ENCODE measurements at places on chromosomes 3 and 15. TPM values are rescaled to one million over a fixed set of nuclear protein-coding genes. Genes with fewer than 3 reads are reported as not detected.

The SPINK8 gene
- not detected for total RNA-seq

The KCNAB1 gene
- 5.6 TPM for total RNA-seq

The TTLL13 gene
- 0.47 TPM for total RNA-seq

The MORC1 gene
- total RNA-seq = 0.18 TPM

The AGBL1 gene
- not detected for total RNA-seq

The CD200 gene
- 25.7 TPM for total RNA-seq

The GOLGA6L7 gene
- total RNA-seq = not detected

The DNAH12 gene
- total RNA-seq = 0.29 TPM

The GOLGA8K gene
- total RNA-seq = 0.95 TPM

DNA sequence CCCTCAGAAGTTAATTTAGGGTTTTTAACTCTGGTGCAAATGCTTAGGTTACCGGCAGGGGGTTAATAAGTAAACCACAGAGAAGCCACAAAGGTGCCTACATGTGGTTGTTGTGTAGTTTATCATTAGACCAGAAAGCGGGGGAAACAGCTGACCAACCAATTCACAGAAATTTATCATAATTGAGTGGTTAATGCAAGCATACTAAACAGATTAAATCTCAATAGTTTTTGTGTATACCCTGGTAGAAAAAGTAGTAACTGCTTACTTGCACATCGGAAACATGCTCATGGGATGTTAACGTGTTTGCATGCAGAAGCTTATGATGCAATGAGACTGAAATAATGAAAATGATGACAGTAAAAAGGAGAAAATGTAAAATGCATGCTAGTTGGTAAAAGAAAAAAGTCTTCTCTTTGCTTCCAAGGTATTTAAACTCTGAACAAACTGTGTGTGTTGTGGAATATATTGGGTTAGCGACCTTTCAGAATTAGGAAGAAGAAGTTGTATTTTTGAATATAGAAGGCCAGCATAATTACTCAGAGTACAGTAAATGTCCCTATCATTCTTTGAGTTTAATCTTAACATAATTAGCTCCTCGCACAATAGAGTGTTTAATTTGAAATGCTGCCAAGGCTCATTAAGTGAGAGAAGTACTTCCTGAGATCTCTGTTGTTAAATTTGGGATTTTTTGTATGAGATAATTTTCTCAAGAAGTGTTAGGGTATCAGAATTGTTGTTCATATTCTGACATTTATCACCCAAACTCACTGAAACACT lies 316.2 kb downstream of the PTPRG start:
- H3K4me3 ChIP-seq = no peak overlapping the region
- no peaks in the 10 kb centered on the region for H3K36me3 ChIP-seq
- no peak for DNase-seq
- no peaks in the 10 kb centered on the region for H3K27me3 ChIP-seq

DNA sequence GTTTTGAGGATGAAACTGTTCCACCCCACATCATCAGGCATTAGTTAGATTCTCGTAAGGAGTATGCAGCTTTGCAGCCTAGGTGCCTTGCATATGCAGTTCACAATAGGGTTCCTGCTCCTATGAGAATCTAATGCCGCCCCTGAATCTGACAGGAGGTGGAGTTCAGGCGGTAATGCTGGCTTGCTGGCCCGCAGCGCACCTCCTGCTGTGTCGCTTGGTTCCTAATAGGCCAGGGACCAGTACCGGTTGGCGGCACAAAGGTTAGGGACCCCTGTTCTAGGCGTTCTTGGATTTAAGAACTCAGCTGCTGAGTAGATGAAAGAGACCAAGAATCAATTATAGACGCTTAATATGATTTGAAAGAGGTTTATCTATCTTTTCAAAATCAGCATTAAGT lies 595.4 kb downstream of the CADM2 start:
- H3K4me3 ChIP-seq = no peak overlapping the region
- H3K36me3 ChIP-seq = no peaks in the 10 kb centered on the region
- H3K27me3 ChIP-seq = no peaks in the 10 kb centered on the region
- DNase-seq = no peak
- no peak overlapping the region for H3K27ac ChIP-seq
- no peaks in the 10 kb centered on the region for H3K4me1 ChIP-seq

DNA sequence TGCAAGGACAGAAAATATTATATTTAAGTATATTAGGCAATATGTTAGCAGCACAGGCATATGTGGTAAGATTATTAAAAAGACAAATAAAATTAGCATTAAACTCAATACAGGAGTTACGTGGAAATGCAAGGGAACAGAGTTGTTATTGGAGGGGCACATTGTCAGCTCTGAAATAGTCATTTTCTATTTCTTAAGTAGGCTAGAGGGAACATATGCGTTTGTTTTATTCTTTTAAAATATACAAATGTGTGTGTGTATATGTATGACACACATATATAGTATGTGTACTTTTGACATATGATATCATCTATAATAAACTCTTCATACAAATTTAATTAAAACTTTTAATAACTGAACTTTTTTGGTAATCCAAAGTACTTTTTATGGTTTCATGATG lies 22.8 kb upstream of the VEPH1 start:
- no peak for DNase-seq
- no peak overlapping the region for H3K27ac ChIP-seq
- H3K4me3 ChIP-seq = no peak overlapping the region
- H3K4me1 ChIP-seq = no peaks in the 10 kb centered on the region
- no peaks in the 10 kb centered on the region for H3K36me3 ChIP-seq

- H3K4me3 ChIP-seq = no peak overlapping the region
- no peaks in the 10 kb centered on the region for H3K36me3 ChIP-seq
- peak overlapping the region; percentile 66 for H3K27ac ChIP-seq
These were observed 188.1 kb downstream of the USP13 start for GRCh38 chr3:179840985-179841384.

- no peak overlapping the region for H3K4me3 ChIP-seq
- H3K27ac ChIP-seq = peak overlapping the region; percentile 37
- H3K4me1 ChIP-seq = peaks cover 3% of the 10 kb centered on the region
- no peaks in the 10 kb centered on the region for H3K36me3 ChIP-seq
- H3K27me3 ChIP-seq = peaks cover 6% of the 10 kb centered on the region
- no peak for DNase-seq
These were observed 261.5 kb upstream of the ZNF385D start for GRCh38 chr3:22012471-22012870.

- no peaks in the 10 kb centered on the region for H3K27me3 ChIP-seq
- no peak overlapping the region for H3K4me3 ChIP-seq
- no peak for DNase-seq
- no peaks in the 10 kb centered on the region for H3K36me3 ChIP-seq
- no peak overlapping the region for H3K27ac ChIP-seq
These were observed 25.6 kb upstream of the CCDC50 start for GRCh38 chr3:191303596-191303995.

GRCh38 chr3:72633121-72633520 lies 215.1 kb downstream of the SHQ1 start:
- H3K4me3 ChIP-seq = no peak overlapping the region
- DNase-seq = no peak
- no peaks in the 10 kb centered on the region for H3K27me3 ChIP-seq
- peaks cover 25% of the 10 kb centered on the region for H3K4me1 ChIP-seq
- no peak overlapping the region for H3K27ac ChIP-seq

DNA sequence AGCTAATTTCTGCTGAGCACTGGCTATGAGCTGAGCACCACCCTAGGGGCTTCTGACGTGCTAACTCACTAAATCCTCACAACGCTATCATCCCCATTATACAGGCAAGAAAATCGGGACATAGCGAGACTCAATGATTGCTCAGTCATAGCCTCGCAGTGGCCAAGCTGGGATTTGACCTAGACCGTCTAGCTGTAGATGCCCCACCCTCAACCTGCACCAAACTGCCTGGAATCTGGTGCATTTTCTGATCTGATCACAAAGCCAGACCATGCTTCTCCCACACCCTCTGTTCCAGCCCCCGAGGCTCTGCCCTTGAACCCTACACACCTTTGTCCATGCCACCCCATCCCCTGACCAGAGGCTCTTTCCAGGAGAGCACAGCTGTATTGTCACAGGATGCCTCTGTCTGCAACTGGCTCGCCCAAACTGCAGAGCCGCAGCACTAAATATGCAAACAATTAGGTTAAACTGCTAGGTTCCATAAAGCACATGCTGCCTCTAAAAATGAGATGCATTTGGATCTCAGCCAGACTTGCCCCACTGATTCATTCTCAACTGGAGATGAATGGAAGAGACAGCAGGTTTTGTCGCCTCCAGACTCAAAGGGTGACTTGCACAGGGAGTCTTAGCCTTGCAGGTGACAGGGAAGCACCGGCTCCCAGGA lies 95.2 kb downstream of the NUP210 start:
- H3K27me3 ChIP-seq = no peaks in the 10 kb centered on the region
- DNase-seq = no peak
- H3K4me3 ChIP-seq = no peak overlapping the region
- H3K4me1 ChIP-seq = no peaks in the 10 kb centered on the region
- no peak overlapping the region for H3K27ac ChIP-seq

GRCh38 chr3:127589600-127590281 lies 792 bp downstream of the TPRA1 start:
- H3K36me3 ChIP-seq = no peaks in the 10 kb centered on the region
- peak overlapping the region; percentile 91 for H3K4me3 ChIP-seq
- H3K27ac ChIP-seq = peak overlapping the region; percentile 86
- peaks cover 24% of the 10 kb centered on the region for H3K4me1 ChIP-seq
- DNase-seq = peak; percentile 66
- H3K27me3 ChIP-seq = no peaks in the 10 kb centered on the region

DNA sequence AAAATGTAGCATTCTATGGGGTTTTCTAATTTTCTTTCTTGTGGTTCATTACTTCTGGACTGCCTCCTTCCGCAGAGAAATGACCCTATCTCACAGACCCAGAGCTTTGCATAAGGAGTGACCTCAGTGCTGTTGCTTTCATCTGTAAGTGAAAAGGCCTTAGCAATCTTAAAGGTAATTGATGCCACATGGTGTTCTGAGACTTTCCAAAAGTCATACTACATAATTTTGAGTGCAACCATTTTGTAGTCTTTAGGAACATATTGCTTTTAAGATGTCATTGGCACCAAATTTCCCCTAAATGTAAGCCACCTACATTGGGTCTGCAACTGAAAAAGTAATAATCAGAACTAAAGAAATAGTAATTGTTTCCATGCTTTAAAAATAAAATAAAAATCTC lies 9.2 kb upstream of the HHLA2 start:
- H3K27ac ChIP-seq = peak overlapping the region; percentile 13
- no peak for DNase-seq
- no peak overlapping the region for H3K4me3 ChIP-seq
- peaks cover 12% of the 10 kb centered on the region for H3K4me1 ChIP-seq
- no peaks in the 10 kb centered on the region for H3K27me3 ChIP-seq

DNA sequence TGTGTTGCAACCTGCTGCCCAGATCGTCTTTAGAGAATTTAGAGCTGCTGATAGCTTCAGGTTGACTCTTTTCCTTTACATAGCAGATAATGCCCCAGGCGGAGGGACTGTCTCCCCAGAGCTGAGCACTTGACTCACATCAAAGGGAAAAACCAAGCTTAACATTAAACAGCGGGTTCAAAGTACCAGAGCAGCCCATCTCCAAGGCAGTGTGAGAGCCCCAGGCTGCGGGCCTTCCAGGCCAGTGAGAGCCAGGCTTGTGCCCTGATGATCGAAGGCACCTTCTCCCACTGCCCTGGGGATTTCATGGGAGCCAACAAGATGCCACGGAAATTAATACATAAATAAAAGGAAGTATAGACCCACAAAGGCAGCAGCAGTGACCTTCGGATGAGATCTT lies 275.6 kb downstream of the XXYLT1 start:
- H3K27ac ChIP-seq = no peak overlapping the region
- H3K27me3 ChIP-seq = no peaks in the 10 kb centered on the region
- H3K4me1 ChIP-seq = peaks cover 5% of the 10 kb centered on the region
- no peaks in the 10 kb centered on the region for H3K36me3 ChIP-seq

GRCh38 chr3:112769286-112769978 lies 77.2 kb downstream of the CD200R1L start:
- no peaks in the 10 kb centered on the region for H3K36me3 ChIP-seq
- H3K4me3 ChIP-seq = no peak overlapping the region
- no peak for DNase-seq
- H3K4me1 ChIP-seq = peaks cover 17% of the 10 kb centered on the region

DNA sequence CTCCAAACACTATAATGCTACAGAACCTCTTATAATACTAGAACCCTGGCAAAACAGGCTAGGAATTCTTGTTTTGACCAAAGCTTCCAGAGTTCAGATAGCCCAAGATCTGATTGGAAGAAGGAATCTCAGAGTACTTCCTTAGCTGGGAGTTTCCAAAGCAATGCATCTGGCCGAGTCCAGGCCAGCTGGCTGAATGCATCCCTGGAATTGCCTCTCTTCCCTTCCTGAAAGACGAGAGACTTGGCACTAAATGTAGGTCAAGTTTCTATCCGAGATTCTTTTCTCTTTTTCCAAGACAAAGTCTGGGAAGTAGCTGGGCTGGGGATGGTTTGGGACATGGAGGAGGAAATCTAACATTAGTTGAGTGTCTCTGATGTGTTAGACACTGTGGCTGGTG lies 68.7 kb upstream of the ADPGK start:
- no peak for DNase-seq
- peaks cover 29% of the 10 kb centered on the region for H3K27me3 ChIP-seq
- no peak overlapping the region for H3K4me3 ChIP-seq
- H3K4me1 ChIP-seq = no peaks in the 10 kb centered on the region

DNA sequence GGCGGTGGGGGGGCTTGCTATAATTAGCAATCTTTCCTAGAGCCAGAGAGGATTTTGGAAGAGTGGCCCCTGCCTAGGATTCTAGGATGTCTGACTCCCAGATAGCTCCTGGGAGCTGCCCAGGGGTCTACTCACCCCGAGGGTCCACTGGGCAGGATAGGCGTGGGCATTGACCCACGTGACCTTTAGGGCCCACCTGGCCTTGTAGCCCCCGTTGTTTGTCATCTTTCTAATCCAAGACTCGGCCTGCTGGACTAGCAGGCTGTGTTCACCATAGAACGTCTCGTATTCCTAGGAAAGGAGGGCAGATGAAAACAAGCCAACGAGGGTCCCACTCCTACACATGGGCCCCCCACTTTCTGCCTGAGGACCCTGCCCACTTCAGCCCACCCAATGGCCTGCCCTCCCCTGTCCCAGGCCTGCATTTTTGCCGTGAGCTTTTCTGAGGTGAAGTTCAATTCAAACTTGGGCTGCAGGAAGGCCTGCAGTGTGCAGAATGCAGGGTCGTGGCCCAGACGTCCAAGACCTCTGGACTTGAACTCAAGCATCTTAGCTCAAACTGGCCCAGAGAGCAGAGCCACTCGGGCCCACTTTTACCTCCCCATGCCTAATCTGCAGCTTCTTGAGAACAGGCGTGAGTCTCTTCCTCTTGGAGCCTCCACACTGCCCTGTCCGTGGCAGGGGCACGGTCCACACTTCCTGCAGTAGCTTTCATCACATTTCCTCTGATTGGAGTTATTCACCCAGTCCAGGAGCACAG lies 41.5 kb downstream of the MUC4 start:
- no peak overlapping the region for H3K4me3 ChIP-seq
- no peaks in the 10 kb centered on the region for H3K36me3 ChIP-seq
- no peaks in the 10 kb centered on the region for H3K27me3 ChIP-seq
- no peaks in the 10 kb centered on the region for H3K4me1 ChIP-seq

DNA sequence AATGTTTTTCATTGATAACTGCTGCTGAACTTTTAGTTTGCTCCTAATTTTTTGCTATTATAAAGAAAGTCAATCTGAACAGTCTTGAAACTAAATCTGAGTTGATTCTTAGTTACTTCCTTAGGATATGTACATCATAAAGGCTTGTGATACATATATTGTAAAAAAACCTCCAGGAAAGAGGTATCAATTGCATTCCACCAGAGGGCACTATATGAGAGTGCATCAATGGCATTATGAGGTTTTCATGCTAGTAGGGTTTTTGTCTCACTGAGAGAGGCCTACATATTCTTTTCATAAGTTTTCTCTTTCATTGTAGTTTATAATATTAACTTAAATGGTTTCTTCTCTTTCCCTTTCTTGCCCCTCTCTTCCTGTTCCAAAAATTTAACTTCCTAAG lies 46.9 kb downstream of the PIK3R4 start:
- no peak overlapping the region for H3K4me3 ChIP-seq
- H3K36me3 ChIP-seq = peaks cover 49% of the 10 kb centered on the region
- no peak for DNase-seq
- H3K27me3 ChIP-seq = no peaks in the 10 kb centered on the region
- no peaks in the 10 kb centered on the region for H3K4me1 ChIP-seq
- H3K27ac ChIP-seq = no peak overlapping the region

All from mesothelial cell of epicardium (in vitro differentiated cells).